Naive thymus-derived CD8-positive, alpha-beta T cell (primary cell): ENCODE measurements at places on chromosomes 13 and 19.

DNA sequence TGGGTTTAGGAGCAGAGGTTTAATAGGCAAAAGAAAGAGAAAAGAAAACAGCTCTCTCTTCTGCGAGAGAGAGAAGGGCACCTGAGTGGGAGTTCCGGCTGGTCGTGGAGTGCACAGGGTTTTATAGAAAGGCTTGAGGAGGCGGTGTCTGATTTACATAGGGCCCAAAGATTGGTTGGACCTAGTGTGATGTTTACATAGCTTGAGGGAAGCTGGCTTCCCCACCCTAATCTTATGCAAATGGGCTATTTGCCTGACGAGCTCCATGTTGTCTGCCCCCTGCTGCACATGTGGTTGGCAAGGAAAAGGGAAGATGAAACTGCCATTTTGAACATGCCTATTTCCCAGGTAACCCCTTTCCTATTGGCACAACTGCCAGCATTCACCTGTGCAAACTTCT is 21.5 kb upstream of the MEDAG start:
- DNase-seq, result no peak

GRCh38 chr13:98032168-98032567 is 78.7 kb downstream of the IPO5 start:
- no peak for DNase-seq

- DNase-seq, result no peak
These were observed 435.1 kb downstream of the EFNB2 start for GRCh38 chr13:106100171-106100919.

DNA sequence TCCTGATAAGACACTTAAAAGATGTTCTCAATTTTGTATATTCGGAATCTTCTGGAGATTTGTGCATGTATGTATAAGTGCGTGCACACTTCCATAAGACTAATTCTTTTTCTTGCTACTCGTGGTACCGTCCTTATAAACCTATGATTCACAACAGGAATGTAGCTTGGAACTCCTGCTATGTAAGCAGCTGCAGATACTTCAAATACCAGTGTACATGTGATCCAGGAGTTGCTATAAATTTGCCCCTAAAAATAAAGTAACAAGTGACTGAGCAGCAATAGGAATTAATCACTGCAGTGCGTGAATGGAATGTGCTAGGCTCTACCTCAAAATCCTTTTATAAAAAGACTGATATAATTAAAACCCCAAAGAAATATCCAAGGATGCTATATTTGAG is 214.9 kb downstream of the KLF5 start:
- no peak for DNase-seq

DNA sequence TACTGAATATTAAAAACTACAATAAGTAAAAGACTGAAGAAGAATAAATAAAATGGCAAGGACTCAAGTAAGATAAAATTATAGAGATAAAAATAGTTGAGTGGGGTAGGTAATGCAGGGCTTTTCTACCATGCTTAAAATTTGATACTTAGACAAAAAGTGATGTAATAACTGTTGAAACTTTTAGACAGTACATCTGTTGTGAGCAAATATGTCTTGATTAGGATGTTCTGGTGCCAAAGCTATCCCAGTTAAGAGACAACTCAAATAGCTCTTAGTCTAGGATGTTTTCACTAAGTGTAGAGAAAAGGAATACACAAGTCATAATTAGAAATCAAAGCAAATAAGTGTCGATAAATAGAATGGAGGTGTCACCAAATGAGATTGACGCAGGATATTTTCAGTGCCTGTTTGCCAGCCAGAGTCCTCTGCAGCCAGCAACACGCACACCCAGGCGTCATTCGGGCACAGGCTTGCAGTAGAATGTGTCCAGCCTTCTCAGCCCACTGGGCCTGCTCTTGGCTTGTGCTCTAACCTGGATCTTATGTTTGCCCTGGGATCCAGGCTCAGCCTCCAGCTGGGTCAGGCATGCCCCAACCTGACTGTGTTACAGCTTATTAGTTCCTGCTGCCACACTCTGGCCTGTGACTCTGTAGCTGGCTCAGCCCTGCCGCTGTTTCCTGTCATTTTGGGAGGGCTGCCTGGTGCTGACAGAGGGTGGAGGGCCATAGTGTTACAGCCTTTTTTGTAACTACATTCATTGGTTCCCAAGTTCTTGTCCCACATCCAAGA is 766.2 kb downstream of the PCDH17 start:
- no peak for DNase-seq

DNA sequence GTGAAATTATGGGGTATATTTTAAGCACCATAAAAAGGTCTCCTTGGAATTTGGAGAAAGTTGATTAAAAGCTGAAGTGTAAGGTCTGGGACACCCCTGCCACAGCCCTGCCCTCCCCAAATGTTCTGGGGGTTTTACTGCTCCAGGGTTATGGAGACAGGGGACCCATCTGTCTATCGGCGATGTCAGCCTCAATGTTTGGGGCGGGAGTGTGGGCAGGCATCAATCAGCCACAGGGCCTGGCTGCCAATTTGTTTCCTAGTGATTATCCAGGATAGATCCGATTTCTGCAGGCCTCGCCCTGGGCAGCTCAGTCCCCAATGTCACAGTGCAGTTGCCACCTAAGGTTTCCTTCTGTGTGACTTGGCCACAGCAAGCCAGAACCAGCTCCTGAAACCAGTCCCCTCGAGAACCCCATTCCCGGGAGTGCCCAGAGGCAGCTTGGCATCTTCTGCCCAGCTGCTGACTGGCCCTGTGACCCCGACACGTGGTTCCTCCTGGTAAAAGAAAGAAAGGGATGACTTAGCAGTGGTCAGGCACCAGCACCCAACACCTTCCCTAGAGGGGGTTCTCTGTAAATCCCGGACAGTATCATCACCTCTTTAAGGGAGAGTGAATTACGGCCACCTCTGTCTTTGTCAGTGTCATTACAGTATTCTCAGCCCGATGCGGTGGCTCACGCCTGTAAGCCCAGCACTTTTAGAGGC is 41.6 kb downstream of the MYO9B start:
- no peak for DNase-seq

- DNase-seq, result no peak
These were observed 3.1 kb downstream of the SOX21 start for GRCh38 chr13:94709001-94709834.

DNA sequence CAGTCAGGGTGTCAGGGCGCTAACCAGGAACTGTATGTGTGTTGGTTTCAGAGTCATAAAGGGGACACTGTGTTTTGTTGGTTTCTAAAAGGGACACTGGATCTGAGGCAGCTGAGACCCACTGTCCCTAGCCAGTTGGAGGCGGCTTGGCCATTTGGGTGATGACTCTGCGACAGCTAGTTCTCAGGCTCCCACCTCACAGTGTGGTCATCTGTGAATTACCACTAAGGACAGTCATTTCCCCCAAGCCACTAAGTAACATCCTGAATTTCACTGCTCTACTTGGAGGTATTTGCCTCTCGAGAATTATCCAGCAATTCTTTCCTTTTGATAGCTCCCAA is 51.5 kb downstream of the EPS15L1 start:
- no peak for DNase-seq

DNA sequence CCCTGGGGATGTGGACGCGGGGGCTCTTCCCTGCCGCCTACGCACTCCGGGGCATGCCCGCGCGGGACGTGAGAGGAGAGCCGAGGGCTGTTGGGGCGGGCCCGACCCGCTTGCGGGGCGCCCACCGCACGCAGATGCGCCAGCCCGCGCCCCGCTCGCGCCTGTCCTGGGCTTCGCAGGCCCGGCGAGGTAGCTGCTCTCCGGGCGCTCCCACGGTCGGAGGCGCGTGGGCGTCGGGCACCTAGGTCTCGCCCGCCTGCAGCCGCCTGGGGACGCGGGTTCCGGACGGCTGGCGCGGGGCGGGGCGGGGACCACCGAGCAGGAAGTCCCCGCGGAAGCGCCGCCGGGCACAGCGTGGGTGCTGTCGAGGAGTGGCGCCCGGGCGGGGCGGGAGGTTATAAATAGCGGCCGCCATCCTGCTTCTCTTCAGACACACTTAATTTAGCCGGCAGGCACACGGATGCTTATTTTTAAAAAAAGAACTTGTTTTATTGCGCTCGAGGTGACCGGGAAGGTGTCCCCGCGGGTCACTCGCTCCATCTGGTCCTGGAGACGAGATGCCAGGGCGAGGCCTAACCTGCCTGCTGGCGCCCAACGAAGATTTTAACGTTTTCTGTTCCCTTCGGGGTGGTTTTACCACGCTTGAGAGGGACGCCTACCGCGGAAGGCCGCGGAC is 561 bp upstream of the GJA3 start:
- DNase-seq, result peak; percentile 74

GRCh38 chr19:49205114-49205513 is 47.5 kb downstream of the TRPM4 start:
- no peak for DNase-seq

DNA sequence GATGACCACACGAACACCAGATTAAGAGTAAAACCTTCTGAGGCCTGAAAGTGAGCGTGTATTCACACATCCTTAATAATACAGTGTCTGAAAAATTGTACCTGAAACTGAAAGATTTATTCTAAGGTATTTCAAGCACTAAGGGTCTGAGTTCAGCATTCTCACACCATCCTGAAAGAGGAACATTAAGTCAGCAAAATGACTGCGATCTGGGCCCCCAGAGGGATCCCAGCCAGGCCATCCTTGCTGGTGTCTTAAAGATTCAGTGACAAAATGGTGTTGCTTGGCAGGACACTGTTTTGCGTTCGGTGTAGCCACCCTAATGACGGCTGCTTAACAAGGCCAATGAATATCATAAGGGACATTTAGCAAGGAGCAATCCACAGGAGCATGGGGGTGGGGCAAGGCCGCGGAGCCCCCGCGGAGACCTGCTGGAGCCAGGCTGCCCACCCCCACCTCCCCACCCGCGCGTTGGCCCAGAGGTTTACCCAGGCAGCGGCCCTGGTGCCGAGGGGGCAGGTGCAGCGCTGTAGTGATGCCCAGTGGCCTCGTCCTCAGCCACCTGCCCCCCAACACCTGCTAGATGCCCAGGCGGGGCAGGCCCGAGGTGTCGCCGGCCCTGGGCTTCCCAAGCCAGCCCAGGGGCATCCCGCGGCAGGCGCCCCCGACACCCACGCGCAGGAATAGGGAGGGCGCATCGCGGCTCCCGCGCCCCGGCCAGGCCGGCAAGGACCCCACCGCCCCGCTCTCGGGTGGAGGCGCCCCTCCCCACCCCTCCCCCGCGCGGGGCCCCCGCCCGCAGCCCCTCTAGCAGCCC is 742 bp downstream of the NALCN start:
- no peak for DNase-seq

DNA sequence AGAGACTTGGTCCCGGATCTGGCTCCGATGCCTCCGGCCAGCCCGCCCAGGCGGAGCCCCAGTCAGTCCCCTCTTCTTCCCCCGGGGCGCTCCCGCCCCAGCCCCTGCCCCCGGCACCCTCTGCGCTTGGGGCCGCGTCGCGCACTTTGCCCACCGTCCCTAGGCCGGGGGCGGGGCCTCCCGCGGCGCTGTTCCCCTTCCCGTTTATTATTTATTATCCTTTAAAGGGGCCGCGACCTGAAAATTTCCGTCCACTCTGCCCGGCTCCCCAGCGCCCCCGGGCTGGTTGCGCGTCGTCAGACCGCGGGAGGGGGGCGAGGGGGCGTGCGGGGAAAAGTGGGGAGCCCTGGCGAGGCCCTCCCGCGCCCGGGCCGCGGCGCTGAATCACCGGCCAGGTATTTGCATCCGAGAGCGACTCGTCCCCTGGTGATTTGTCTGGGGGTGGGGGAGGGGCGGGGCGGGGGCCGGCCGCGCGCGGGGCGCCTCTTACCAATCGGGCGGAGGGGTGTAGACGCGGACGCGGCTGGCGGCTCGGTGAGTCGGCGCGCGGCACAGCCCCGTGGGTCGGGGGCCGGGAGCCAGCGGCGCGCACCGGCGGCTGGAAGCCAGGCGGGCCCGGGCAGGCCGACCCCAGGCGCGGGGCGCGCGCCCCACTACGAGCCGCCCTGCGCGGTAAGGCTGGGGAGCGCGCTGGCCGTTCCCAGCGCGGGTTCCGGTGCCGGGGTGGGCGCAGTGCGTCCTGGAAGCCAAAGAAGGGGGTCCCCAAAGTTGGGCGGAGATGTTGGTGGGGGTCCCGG is at the start of gene ARID3A:
Gene ARID3A (plus strand): TSS at position 510 of the 797 bp plus-strand sequence. CDS start 3,494 bp downstream, outside the sequence.
- peak; percentile 84 for DNase-seq

DNA sequence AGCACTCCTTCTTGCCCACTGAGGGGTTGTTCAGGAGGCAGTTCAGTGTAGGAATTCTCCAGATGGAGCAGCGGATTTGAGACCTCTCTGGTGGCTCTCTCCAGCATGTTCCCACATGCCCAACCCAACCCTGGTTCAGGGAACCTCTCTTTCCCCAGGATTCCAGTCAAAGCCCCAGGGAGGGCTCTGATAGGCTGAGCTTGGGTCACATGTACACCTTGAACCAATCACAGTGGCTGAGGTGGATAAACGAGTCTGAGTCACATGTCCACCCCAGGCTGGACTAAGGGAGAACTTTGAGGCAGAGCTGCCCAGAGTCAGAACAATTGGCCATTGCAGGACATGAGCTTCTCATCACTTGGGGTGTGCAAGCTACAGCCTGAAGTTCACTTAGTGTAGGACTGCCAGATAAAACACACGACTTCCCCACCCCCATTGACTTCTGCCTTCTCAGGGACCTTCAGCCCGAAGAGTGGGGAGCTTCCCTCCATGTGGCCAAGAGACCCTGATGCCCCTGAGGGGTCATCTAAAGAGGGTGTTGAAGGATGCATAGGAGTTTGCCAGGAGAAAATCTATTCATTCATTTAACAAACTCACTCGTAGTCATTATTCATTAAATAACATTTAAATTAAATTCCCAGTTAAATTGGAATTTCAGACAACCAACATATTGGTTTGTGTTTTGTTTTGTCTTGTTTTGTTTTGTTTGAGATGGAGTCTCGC is 4.0 kb upstream of the MAST3 start:
- no peak for DNase-seq

- no peak for DNase-seq
These were observed 9.4 kb upstream of the PAN3 start for GRCh38 chr13:28128926-28129325.

DNA sequence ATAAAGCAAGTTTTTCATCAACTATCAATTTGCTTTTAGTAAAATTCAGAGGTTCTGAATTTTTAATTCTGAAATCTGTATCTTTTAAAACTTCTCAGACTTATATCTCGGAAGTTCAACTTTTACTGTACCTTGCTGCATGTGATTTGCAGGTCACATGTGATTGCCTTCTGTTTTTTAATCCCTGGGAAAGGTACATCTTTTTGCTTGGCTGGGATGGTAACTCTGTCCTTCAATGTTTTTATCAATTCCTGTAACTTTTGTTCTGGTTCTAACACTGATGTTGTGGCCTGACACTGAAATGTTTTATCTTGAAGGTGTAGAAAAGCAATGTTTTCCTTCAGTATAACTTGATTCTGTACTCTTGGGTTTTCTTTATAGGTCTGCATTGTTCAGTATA is 16.2 kb upstream of the NAA16 start:
- DNase-seq, result no peak

DNA sequence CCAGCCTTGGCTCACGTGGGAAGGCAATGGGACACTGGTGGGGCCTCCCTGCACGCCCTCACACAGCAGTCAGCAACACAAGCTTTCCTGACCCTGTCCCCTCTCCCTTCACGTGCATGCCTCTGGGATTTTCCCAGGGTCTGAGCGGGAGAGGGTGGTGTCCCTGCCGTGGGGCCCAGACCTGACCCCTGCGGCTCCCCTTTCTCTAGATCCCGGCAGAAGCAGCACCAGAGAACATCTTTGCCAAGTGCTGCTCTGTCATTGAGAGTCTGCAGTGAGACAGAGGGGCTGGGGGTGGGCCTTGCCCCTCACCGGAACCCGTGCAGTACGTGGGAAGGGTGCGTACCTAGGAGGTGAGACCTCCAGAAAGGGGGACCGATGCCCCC is 12.6 kb downstream of the KHSRP start:
- DNase-seq, result no peak
